ENCODE measurements at places on chromosomes 1 and 21. TPM values are rescaled to one million over a fixed set of nuclear protein-coding genes. Genes with fewer than 3 reads are reported as not detected.

The PROX1 gene
- total RNA-seq = 14.1 TPM

GRCh38 chr1:54294887-54295286, 94.9 kb downstream of the MRPL37 start:
- no peak overlapping the region for H3K4me3 ChIP-seq
- no peaks in the 10 kb centered on the region for H3K36me3 ChIP-seq
- peaks cover 29% of the 10 kb centered on the region for H3K4me1 ChIP-seq
- no peak for DNase-seq

- no peak overlapping the region for H3K4me3 ChIP-seq
- no peak for DNase-seq
- H3K36me3 ChIP-seq = no peaks in the 10 kb centered on the region
- H3K4me1 ChIP-seq = no peaks in the 10 kb centered on the region
- H3K27me3 ChIP-seq = no peaks in the 10 kb centered on the region
These were observed 3.9 kb downstream of the CELA2B start for GRCh38 chr1:15479654-15480347.

GRCh38 chr1:115925467-115925866, 50.8 kb upstream of the SLC22A15 start:
- no peaks in the 10 kb centered on the region for H3K27me3 ChIP-seq
- H3K4me1 ChIP-seq = no peaks in the 10 kb centered on the region
- no peak for DNase-seq
- H3K27ac ChIP-seq = no peak overlapping the region
- H3K36me3 ChIP-seq = no peaks in the 10 kb centered on the region

DNA sequence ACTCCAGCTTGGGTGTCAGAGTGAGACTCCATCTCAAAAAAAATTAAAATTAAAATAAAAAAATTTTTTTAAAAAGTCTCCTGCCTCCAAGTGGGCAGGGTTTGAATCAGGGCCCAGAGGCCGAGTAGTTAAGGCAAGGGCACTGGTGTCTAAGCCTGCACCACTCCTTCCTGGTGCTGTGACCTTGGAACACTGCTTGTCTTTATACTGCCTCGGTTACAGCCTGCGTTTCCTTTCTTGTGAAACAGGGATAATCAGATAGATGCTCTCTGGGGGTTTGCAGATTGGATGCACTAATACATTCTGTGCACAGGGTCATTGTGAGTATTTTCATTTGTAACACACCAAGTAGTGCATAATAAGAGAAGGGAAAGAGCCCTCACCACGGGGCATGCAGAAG, 58.4 kb upstream of the EFHD2 start:
- DNase-seq = no peak
- H3K4me1 ChIP-seq = peaks cover 9% of the 10 kb centered on the region
- no peaks in the 10 kb centered on the region for H3K27me3 ChIP-seq
- H3K36me3 ChIP-seq = no peaks in the 10 kb centered on the region
- H3K27ac ChIP-seq = no peak overlapping the region

DNA sequence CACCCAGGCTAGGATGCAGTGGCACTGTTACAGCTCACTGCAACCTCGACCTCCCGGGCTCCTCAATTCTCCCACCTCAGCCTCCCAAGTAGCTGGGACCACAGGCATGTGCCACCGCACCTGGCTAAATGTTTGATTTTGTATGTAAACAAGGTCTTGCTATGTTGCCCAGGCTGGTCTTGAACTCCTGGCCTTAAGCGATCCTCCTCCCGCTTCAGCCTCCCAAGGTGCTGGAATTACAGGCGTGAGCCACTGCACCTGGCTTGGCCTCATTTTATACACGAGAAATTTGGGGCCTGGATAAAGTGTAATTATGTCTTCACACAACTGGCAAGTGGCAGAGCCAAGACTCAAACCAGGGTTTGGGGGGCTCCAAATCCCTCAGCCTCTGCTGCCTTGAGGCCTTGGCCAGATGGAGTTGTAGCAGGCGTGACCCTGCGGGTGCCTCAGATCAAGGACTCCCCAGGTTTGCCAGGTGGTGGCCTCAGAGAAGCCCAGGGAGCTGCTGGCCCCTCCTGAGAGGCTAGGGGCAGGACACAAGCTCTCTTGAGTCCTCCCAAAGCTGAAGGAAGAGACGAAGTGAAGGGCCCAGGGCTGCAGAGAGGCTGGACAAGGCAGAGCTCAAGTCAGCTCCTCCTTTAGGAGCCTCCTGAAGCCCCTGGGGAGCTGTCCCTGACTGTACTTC, 61.7 kb downstream of the MDM4 start:
- no peak overlapping the region for H3K4me3 ChIP-seq
- H3K27ac ChIP-seq = no peak overlapping the region
- H3K36me3 ChIP-seq = peaks cover 6% of the 10 kb centered on the region

The PADI2 gene
- total RNA-seq = 20.0 TPM

DNA sequence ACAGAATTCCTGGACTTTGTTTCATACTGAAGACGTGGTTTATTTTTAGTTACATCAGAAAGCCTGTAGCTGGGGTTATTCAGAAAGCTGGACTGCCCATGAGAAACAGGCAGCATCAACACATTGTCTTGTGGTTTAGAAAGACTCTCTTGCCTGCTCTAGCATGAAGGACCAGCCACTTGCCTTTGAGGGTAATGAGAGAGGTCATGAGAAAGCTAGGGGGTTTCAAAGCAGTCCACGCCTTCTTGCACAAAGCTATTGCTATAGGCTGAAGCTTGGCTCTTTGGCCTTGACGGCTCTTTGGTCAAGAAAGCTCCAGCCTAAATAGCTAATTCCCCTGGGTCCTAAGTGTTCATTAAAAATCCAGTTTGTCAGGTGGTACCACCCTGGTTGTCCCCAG, 208.1 kb downstream of the PRDM2 start:
- H3K4me1 ChIP-seq = no peaks in the 10 kb centered on the region
- H3K36me3 ChIP-seq = no peaks in the 10 kb centered on the region
- H3K27ac ChIP-seq = no peak overlapping the region

The TFF3 gene
- 19.6 TPM for total RNA-seq

The DNM3 gene
- 15.4 TPM for total RNA-seq

DNA sequence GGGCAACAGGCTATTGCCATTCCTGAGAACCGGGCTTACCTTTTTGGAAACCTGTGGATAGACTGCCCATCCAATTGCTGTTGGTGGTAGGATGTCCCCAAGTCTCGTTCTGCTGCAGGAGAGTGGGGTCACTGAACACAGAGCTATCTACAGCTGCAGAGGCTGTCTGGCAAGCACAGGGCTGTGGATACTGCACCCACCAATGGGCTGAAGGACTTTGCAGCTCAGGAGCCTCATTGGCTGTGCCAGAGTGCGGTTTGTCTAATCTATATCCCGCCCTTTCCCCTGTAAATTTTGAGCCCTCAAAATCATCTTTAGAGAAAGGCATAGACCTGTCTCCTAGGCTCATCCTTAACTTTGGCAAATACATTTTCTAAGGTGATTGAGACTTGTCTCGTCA, 15.3 kb downstream of the RNF187 start:
- H3K36me3 ChIP-seq = peaks cover 2% of the 10 kb centered on the region
- H3K4me3 ChIP-seq = no peak overlapping the region
- H3K4me1 ChIP-seq = peaks cover 12% of the 10 kb centered on the region
- DNase-seq = no peak
- no peak overlapping the region for H3K27ac ChIP-seq

GRCh38 chr21:35249636-35250035, 200.5 kb upstream of the RUNX1 start:
- DNase-seq = no peak
- no peak overlapping the region for H3K27ac ChIP-seq
- H3K4me1 ChIP-seq = no peaks in the 10 kb centered on the region

DNA sequence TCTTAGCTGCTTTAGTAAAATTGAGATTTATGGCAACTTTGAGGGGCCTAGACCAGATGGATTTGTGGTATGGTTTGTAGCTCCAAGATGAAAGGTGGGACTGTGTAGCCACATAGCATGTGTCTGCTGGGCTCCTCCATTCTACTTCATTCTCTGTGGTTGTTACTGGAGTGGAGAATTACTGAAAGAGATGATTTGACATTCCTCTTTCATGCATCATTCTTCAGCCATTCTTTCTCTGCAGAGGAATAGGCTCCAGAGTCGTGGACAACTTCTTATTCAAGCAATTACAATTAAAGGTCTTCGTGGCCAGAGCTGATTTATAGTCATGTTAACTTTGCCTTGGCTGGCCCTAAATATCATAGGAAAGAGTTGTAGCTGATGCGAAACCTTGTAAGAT, 328.9 kb downstream of the PAPPA2 start:
- no peak overlapping the region for H3K27ac ChIP-seq
- H3K27me3 ChIP-seq = no peaks in the 10 kb centered on the region
- no peak overlapping the region for H3K4me3 ChIP-seq
- no peaks in the 10 kb centered on the region for H3K4me1 ChIP-seq
- DNase-seq = no peak
- no peaks in the 10 kb centered on the region for H3K36me3 ChIP-seq

DNA sequence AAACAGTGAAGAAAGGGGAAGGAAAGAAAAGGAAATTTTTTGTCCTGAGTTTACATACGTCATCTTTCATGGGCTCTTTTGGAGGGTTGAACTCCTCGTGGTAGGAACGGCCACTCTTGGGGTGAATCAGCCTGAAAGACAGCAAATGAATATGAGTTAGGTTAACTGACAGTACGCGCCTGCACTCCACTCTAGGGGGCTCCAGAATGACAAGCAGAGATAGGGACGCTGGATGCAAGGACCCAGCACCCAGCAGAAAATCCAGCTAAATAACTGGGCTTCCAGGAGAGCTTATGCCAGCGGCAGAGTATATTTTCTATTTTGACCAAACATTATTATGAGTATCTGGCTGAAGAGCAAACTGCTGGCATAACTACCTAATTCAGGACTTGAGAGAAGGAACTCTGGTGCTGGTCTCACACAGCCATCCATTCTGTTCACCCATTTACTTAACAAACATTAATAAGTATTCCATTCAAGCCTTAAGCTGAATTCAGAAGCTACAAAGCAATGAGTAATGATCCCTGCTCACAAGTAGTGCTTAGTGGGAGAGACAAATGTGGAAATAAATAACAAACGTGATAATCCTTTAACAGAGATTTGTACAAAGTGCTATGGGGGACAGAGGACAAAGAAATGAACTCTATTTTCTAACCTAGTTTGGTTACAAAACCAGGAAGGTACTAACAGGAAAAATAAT, 22.1 kb downstream of the AK2 start:
- no peak overlapping the region for H3K27ac ChIP-seq
- no peaks in the 10 kb centered on the region for H3K27me3 ChIP-seq
- peaks cover 60% of the 10 kb centered on the region for H3K36me3 ChIP-seq
- H3K4me1 ChIP-seq = peaks cover 28% of the 10 kb centered on the region
